ENCODE measurements at places on chromosomes 7 and 10.

- no peak for DNase-seq
These were observed 247.7 kb upstream of the DKK1 start for GRCh38 chr10:52066383-52066782.

- DNase-seq: no peak
These were observed 228.5 kb downstream of the TCERG1L start for GRCh38 chr10:131082991-131083481.

DNA sequence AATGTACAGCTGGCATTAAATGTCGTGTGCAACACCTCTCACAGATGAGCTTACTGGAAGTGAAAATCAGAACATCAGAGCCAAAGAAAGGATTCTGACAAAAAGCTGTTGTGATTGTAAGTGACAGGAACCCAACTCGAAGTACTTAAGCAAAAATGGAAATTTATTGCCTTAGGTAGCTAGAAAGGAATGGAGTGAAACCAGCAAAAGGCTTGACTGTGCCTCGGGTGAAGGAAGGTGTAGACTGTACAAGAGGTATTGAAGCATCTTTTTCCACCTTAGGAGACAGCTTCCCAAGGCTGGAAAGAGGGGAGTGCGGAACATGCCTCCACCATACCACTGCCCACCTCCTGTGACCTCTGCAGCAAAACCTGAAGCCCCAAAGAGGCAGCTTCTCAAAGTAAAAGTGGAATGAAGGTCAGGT is 27.3 kb upstream of the ITGB1 start:
- no peak for DNase-seq

- no peak for DNase-seq
These were observed 285.9 kb upstream of the SMIM30 start for GRCh38 chr7:113404245-113404644.

DNA sequence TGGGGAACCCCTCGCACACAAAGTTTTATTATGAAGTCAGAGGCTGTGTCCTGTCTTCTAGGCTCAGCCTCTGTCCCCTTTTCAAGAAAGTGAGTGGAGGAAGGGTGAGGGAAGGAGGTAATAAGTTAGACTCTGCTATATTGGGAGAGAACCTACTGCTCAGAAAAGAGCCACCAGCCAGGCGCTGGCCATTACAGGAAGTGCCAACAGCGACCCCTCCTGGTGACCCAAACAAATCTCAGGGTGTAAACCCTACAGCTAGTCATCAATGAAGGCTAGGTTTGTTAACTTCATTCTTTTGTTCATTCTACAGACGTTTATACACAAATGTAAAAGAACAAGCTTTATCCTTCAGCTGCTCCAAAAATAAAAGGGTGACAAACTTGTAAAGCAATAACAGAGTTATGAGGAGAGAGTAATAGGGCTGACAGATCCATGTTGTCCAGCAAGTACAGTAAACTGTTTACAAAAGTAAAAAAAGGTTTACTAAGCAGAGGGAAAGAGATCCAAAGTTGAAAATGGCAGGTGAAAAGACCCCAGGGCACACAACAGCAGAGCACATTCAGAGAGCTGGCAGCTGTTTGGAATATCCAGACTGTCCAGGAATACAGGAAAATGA is 82.7 kb downstream of the FAM204A start:
- DNase-seq: no peak

Measured in stimulated activated CD4-positive, alpha-beta T cell treated with anti-CD3 and anti-CD28 coated beads, TNF-alpha, amount 100 ng/mL, for 1 hour (primary cell).